Karpas-422 (cell line): ENCODE measurements at places on chromosomes 3 and 15. TPM values are rescaled to one million over a fixed set of nuclear protein-coding genes. Genes with fewer than 3 reads are reported as not detected.

Gene SLC28A1
- total RNA-seq, result not detected in 2 replicates

DNA sequence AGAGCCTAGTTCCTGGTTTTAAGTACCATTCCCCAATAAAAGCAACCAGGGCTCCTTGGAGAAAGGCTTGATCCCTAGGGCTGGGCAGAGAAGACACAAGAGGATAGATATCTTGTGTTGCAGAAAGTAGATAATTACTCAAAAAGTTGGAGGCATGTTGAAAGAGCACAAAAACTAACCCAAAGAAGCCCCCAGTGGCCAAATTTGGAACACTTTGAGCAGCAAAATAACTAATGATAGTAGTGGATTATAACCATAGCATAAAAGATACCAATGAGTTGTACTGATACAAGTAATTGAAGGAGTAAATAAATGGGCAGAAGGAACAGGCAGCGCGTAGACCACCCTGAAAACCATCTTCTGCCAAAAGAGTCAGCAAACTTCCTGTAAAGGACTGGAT is 12.0 kb downstream of the EXOSC7 start:
- DNase-seq, result peak; percentile 63

DNA sequence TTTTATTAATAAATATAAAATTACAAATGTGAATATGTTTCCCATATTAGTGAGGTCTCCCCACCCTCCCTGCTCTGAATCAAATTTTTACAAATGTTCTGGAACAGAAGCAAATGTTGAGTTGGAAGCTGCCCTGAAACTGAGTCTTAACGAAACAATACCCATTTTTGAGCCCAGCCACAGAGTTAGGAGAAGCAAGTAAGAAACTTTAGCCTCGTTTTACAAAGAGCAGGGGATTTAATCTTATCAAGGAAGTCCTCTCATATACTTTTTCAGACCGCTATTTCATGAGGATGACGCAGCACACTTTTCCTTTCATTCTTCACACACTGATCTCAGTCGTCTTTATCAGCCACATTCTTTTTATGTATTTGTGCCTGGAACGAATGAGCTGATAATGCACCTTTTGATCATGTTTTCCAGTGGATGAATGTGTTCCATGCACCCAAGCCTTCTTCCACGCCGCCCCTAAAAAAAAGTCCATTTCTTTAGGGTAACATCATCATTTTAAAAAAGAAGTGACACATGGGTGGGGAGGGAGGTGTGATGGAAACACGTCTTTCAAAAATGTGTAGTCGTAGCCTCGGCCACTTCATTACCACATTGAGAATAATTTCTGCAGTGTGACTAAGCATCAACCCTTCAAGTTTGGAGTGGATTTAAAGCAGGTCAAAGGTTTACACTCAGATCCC is 48.1 kb downstream of the SETMAR start:
- peak; percentile 7 for DNase-seq

GRCh38 chr15:101391431-101391830 is 96.4 kb upstream of the SNRPA1 start:
- no peak for DNase-seq

- no peak for DNase-seq
These were observed 56.7 kb downstream of the P2RY1 start for GRCh38 chr3:152891678-152892077.

- DNase-seq, result no peak
These were observed 55.1 kb downstream of the MBNL1 start for GRCh38 chr3:152323834-152324233.

DNA sequence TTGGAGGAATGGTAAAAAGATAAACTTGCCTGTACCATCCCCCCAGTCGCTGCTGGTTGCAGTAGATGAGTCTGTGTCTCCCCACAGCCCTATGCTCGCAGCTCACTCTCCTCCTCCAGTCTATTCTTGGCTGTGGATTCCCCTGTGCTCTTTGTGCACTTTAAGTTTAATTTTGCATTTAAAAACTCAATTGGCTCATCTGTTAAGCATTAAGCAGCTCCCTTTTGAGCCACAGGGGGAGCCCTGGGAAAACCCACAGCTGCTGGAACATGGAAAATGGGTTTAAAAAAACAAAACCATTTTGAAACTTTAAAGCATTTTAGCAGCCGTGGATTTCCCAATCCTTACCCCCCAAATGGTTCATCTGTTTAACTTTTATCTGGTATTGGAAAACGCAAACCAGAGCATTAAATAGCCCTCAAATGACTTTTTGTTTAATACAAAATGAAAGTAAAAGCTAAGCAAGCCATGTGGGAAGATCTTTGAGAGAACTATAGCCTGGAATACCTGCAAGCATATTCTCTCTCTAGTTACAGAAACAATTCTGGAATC is 536.9 kb downstream of the ZIC1 start:
- DNase-seq, result no peak

- no peak for DNase-seq
These were observed 32.1 kb upstream of the HEG1 start for GRCh38 chr3:125087768-125088391.

Gene LDHAL6B
- total RNA-seq, result not detected in 2 replicates

GRCh38 chr15:100159436-100159835 is 182.3 kb downstream of the ADAMTS17 start:
- no peak for DNase-seq

Gene TMC3
- not detected in 2 replicates for total RNA-seq
